ENCODE measurements at places on chromosomes 4 and X. TPM values are rescaled to one million over a fixed set of nuclear protein-coding genes. Genes with fewer than 3 reads are reported as not detected.

The TMPRSS11E gene
- total RNA-seq: not detected

The KIT gene
- 1.2 TPM for total RNA-seq

The ATP5ME gene
- total RNA-seq: 272 TPM

The PAGE5 gene
- total RNA-seq: 37.9 TPM

The ITGB1BP2 gene
- total RNA-seq: 1.4 TPM

The ELOVL6 gene
- 6.1 TPM for total RNA-seq

The BEND2 gene
- not detected for total RNA-seq
